Activated T-cell treated with anti-CD3 and anti-CD28 coated beads, Interleukin-2, amount 50 U/mL, for 72 hours (primary cell): ENCODE measurements at places on chromosomes 1 and 21.

DNA sequence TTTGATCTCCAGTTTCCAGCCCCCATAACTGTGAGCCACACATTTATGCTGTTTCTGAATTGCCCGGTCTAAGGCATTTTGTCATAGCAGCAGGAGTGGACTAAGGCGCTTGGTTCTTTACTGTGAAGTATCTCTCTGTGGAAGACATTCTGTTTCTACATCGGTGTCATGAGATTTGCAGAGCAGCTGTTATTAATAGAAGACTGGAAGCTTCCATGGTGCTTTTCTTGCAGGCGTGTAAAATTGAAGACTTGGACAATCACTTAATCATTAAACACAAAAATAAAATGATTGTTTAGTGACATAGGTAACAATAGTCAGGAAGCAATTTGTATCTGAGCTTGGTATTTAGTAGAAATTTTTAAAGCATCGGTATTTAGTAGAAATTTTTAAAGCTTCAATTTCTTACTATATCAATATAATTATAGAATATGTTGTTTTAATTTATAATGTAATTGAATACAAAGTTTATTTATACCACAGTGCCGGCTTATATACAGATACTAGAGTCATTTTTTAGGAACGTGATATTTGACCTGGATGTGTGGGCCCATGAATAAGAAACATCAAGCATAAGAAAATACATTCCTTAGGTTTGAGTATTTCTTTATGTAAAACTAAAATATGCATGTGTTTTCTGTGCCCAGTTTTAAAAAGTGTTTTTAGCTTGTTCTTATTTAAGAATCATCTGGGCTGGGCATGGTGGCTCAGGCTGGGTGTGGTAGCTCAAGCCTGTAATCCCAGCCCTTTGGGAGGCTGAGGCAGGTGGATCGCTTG lies 60.6 kb upstream of the COL6A1 start:
- no peak for DNase-seq

GRCh38 chr1:67588178-67588855 lies 96.7 kb upstream of the GADD45A start:
- DNase-seq, result no peak

DNA sequence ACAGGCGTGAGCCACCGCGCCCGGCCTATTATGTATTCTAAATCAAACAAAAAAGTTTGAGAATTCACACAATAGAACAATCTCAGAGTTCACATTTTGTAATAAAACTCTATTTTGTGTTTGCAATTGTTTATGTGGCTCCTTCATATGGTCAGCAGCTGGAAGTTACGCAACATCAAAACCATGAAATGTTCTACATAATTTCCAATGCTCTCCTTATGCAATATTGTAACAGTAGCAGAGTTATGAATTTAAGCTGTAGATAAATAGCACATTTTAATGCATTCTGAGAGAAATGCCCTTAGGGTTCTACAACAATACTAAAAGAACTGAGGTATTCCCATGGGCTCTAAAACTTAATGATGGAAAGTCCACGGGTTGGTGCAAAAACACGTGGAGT lies 62.3 kb upstream of the COL11A1 start:
- DNase-seq, result no peak

- no peak for DNase-seq
Measured at GRCh38 chr1:21058035-21058793, 118.5 kb downstream of the EIF4G3 start.

DNA sequence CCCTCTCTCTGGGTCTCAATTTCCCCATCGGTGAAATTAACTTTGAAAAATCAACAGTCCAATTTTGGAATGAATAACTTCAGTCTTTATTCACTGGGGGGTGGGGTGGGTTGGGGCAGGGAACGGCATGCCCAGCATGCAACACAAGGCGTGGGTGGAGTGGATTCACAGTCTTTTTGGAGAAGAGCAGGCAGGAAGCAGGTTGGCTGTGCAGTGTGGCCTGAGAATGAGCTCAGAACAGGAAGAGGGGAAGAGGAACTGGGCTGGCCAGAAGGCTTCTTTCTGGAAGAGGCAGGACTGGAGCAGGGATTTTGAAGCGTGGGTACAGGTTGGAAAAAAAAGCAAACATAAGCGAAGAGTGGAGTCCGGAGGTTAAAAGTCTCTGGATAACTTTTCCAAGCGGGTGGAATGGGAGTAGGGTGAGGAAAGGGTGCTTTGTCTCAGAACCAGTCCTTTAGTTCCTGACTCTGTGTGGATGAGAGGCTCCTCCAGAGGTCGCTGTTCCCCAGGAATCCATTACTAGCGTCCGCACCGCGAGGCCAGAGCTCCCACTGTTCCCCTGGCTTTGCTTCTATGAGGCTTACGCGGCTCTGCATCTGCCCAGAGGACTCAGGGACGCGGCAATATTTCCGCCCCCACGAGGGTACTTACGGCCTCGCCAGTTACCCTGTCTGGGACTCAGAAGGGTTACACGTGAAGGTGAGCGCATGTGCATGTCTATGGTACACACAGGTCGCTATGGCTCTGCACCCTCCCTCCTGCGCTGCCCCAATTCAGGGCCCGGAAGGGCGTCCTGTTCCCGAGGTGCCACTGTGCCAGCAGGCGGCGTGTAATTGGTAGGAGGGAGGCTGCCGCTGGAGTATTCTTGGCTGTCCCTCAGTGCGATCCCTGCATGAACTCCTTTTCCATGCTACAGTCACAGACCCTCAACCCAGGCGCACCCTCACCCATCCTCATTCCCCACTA lies 5.5 kb upstream of the FOXD2 start:
- DNase-seq, result peak; percentile 67
